Forelimb muscle (tissue), 1 donor: ENCODE measurements at places on chromosomes 12 and 14. TPM values are rescaled to one million over a fixed set of nuclear protein-coding genes. Genes with fewer than 3 reads are reported as not detected.

Gene KLRD1
- polyA plus RNA-seq = 1.3 TPM

Gene LYZ
- polyA plus RNA-seq = 27.3 TPM

Gene SELPLG
- polyA plus RNA-seq = 3.8 TPM

Gene KLRC1
- 0.37 TPM for polyA plus RNA-seq

Gene CRIP1
- polyA plus RNA-seq = 28.4 TPM

Gene AQP6
- 0.14 TPM for polyA plus RNA-seq

Gene LAG3
- 0.70 TPM for polyA plus RNA-seq

Gene IL26
- polyA plus RNA-seq = not detected

Gene OASL
- polyA plus RNA-seq = not detected

Gene DYNLL1
- 284 TPM for polyA plus RNA-seq

Gene GSKIP
- 13.5 TPM for polyA plus RNA-seq

Gene POTEG
- not detected for polyA plus RNA-seq

GRCh38 chr12:53564941-53565340, 57.7 kb upstream of the NPFF start:
- DNase-seq = no peak

DNA sequence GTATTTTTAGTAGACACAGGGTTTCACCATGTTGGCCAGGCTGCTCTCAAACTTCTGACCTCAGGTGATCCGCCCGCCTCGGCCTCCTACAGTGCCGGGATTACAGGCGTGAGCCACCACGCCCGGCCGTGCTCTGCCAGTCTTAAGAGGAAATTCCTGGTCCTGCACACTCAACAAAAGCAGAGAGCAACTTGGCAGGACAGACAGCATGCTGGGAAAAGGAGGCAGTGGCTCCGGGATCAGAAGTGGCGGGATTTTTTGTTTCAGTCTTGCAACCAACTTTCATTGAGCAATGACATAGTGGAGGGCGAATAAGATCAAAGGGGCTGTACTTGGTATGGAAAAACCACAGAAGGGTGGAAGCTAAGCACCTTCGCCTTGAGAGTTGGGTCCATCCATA, 2.1 kb downstream of the CKAP4 start:
- DNase-seq = no peak

DNA sequence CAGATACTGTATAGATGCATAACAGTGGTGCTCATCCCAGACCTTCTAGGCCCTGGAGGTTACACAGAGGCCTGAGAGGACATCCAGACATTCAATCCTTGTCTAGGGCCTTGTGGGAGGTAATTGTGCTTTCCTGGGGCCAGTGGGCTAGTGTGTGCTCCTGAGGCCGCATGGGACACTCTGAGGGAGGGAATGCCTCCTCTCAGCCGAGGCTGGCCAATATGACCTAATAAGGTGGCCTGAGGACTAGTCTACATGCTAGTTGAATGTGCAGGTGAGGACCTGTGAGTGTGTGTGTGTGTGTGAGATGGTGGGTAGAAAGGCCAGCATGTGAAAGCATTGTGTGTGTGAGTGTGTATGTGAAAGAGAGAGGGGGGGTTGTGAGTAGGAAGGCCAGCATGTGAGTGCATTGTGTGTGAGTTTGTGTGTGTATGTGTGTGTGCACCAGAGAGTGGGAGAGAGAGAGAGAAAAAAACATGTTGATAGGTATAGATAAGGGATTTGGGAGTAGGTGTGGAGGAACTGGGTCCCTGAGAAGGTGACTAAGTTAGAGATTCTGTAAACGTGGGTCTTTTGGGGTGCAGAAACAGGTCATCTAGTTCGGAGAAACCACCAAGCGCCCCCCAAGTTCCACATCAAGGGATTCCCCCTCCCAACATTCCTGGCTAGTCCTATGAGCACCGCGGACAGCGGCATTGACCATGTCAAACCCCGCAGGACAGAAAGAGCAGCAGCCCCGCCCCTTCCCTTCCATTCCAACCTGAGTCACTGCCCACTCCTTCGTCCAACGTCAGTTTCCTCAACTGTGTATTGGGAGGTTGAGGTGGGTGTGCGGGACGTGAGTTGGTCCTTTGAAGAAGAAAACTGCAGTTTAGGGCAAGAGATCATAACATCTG, 9.7 kb upstream of the KRT81 start:
- no peak for DNase-seq

GRCh38 chr12:50590869-50591268, 86.1 kb downstream of the DIP2B start:
- no peak for DNase-seq

DNA sequence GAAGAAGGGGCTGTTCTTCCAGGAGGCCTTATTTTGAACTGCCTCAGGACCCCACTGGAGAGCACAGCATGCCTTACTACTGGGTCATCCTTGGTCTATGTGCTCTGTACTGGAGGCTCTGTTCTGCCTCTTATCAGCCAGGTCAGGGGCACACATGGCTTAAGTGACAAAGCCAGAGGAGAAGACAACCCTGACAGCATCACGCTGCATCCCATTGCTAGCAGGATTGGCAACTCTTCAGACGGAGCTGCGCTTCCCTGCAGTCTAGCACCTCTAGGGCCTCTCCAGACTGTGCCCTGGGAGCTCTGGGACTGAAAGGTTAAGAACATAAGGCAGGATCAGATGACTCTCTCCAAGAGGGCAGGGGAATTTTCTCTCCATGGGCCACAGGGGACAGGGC, 17.3 kb upstream of the TIGAR start:
- no peak for DNase-seq

DNA sequence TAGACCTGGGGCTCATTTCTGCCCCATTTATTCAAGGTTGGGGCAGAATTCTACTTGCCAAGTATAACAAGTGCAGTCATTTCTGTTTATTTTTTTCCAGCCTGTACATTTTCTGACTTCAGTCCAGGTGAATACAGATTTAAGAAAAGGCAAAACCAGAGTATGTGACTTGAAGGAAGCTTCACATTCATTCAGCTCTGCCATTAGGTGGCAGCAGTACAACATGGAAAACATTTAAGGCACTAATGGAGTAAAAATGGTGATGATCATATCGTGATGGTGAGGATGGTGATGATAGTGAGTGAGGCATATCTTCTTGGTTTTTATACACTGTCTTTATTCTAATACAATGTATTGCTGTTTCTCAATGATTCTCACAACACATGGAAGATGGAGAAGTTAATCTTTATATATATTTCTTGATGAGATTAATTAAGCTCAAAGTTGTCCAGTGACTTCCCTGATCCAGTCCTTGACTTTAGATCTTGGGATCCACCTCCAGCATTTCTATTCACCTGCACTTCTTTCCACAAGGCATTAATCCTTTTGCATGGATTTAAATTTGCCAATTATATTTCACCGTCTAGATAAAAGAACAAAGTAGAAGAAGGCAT, 176.7 kb upstream of the SEL1L start:
- DNase-seq = peak; percentile 49

DNA sequence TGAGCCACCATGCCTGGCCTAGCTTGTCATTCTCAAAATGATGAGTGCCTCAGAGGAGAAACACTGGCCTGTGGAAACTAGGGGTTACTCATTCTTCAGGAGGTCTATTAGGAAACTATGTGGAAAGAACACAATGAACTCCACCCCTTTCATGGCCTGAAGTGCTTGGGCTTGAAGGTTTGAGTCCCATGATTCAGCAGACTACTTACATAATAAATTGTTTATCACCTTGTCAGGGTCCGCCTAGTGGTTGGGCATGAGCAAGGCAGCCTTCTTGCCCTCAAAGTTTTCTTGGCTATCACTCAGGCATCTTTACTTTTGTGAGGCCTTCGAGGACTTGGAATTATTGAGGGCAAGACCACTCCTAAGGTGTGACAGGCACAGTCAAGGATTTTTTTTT, 251.2 kb downstream of the ACSS3 start:
- no peak for DNase-seq
